ENCODE measurements at places on chromosomes 12 and 14. TPM values are rescaled to one million over a fixed set of nuclear protein-coding genes. Genes with fewer than 3 reads are reported as not detected.

The ACACB gene
- 9.1 TPM for total RNA-seq

The PSMA6 gene
- 248 TPM for total RNA-seq

The LTBR gene
- 168 TPM for total RNA-seq

The MYO1H gene
- not detected for total RNA-seq

The KRT82 gene
- total RNA-seq, result not detected

The SLC2A14 gene
- total RNA-seq, result not detected

The TEX52 gene
- not detected for total RNA-seq
